Naive thymus-derived CD8-positive, alpha-beta T cell (primary cell): ENCODE measurements at places on chromosomes 2 and 18. TPM values are rescaled to one million over a fixed set of nuclear protein-coding genes. Genes with fewer than 3 reads are reported as not detected.

Gene SLC4A3
- not detected for polyA plus RNA-seq

Gene SMAD4
- polyA plus RNA-seq = 48.6 TPM

Gene RTP5
- polyA plus RNA-seq = not detected

Gene GRP
- not detected for polyA plus RNA-seq

Gene DPY30
- 151 TPM for polyA plus RNA-seq

Gene NTSR2
- not detected for polyA plus RNA-seq

Gene TEX44
- not detected for polyA plus RNA-seq

Gene FAM168B
- polyA plus RNA-seq = 35.8 TPM

Gene KANSL1L
- polyA plus RNA-seq = 0.76 TPM

Gene KATNAL2
- 1.1 TPM for polyA plus RNA-seq

Gene STARD6
- polyA plus RNA-seq = not detected

Gene CASP8
- polyA plus RNA-seq = 25.0 TPM

Gene CCDC195
- not detected for polyA plus RNA-seq

Gene MGAT4A
- 285 TPM for polyA plus RNA-seq

Gene MTERF4
- polyA plus RNA-seq = 82.1 TPM

Gene ADI1
- polyA plus RNA-seq = 22.0 TPM

Gene LYG2
- polyA plus RNA-seq = not detected

Gene ANKAR
- 3.6 TPM for polyA plus RNA-seq

Gene SERPINB13
- polyA plus RNA-seq = not detected

Gene SERPINB12
- polyA plus RNA-seq = not detected

Gene EPB41L3
- 0.35 TPM for polyA plus RNA-seq

Gene PFN4
- polyA plus RNA-seq = not detected

Gene SP140L
- 43.1 TPM for polyA plus RNA-seq

Gene RND3
- not detected for polyA plus RNA-seq

Gene DIPK1C
- polyA plus RNA-seq = 0.58 TPM

Gene NT5C1B
- 0.57 TPM for polyA plus RNA-seq

Gene CD207
- not detected for polyA plus RNA-seq

Gene GRB14
- polyA plus RNA-seq = not detected

Gene LMAN1
- polyA plus RNA-seq = 38.0 TPM

Gene TSGA10
- polyA plus RNA-seq = 26.4 TPM

Gene STK17B
- 73.5 TPM for polyA plus RNA-seq

Gene MZT2B
- 171 TPM for polyA plus RNA-seq
